A549 treated with RU486 at 1 μM for 4 hours (cell line): ENCODE measurements at places on chromosomes 5 and 9. TPM values are rescaled to one million over a fixed set of nuclear protein-coding genes. Genes with fewer than 3 reads are reported as not detected.

JAKMIP2 gene
- total RNA-seq, result not detected in 5 replicates

MARCOL gene
- total RNA-seq, result not detected in 5 replicates

KIF27 gene
- total RNA-seq, result 0.46 to 1.6 TPM (median 1.2 TPM) in 5 replicates

ZBTB6 gene
- 1.8 to 5.8 TPM (median 5.6 TPM) in 5 replicates for total RNA-seq

PDE8B gene
- 0.89 to 2.1 TPM (median 1.5 TPM) in 5 replicates for total RNA-seq

SPATA24 gene
- total RNA-seq, result 4.1 to 6.0 TPM (median 5.0 TPM) in 5 replicates

SNAPC4 gene
- total RNA-seq, result 11.4 to 14.3 TPM (median 13.5 TPM) in 5 replicates

CBY3 gene
- total RNA-seq, result not detected in 5 replicates

OBP2B gene
- total RNA-seq, result not detected in 5 replicates

WWC1 gene
- 79.0 to 99.0 TPM (median 93.5 TPM) in 5 replicates for total RNA-seq

SH3RF2 gene
- total RNA-seq, result 2.9 to 3.8 TPM (median 3.2 TPM) in 5 replicates

SLC6A19 gene
- 0.04 TPM in 1 of 5 replicates, not detected in the others for total RNA-seq

STING1 gene
- 0.85 to 1.4 TPM (median 0.98 TPM) in 5 replicates for total RNA-seq

SPIN1 gene
- 22.7 to 39.7 TPM (median 38.6 TPM) in 5 replicates for total RNA-seq

MLANA gene
- not detected in 5 replicates for total RNA-seq

SMC5 gene
- 6.2 to 18.9 TPM (median 14.4 TPM) in 5 replicates for total RNA-seq

TMEM252 gene
- total RNA-seq, result not detected in 5 replicates

ARL14EPL gene
- 0.16 to 0.32 TPM (median 0.24 TPM) in 4 of 5 replicates, not detected in the other for total RNA-seq

PCDHB10 gene
- 0.06 TPM in 2 of 5 replicates, not detected in the others for total RNA-seq
